CD4-positive, CD25-positive, alpha-beta regulatory T cell (primary cell): ENCODE measurements at places on chromosomes 13 and 19. TPM values are rescaled to one million over a fixed set of nuclear protein-coding genes. Genes with fewer than 3 reads are reported as not detected.

HSPB6 gene
- not detected for polyA plus RNA-seq

TBXA2R gene
- polyA plus RNA-seq = 0.19 TPM

PRKD2 gene
- polyA plus RNA-seq = 54.5 TPM

CGB1 gene
- not detected for polyA plus RNA-seq

DNA sequence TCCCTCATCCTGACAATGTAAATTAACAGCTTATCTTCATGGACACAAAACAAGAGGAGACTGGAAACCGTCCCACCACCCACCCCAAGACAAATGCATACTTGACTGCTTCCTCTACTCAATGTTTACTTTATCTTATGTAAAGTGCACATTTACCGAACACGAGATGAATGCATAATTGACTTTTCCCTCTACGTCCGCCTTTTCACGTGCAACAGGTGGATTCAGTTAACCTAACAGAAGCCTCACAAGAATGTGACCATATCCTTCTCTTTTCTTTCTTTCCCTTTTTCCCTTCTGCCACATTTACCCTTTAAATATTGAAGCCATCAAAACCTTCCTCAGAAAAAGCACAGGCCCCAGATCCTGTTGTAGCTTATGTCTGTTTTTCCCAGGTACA is 468.0 kb downstream of the UQCRFS1 start:
- no peak for DNase-seq

DNA sequence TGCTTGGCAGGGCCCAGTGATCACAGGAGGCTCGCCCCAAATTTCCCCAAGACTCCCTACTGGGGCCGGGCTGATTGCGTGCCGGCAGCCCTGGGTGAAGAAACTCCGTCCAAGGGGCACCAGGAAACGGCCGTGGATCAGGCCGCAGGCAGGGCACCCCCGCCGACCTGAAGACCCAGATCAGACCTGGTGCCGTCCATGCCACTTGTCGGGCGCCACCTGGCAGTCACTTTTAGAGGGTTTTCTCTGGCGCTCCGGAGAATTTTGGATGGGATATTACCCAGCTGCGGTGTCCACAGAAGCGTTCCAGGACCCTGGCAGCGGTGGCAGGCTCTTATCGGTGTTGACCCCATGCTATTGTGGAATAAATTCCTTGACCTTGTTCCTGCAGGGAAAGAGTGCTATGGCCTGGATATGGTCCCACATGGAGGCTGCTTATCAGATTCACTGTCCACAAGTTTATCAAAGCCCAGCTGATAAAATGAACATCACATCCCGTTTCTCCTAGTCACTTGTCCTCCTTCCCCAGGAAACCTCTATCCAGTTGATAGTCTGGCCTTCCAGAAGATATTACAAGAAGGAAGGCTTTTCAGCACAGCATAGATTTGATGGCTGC is 38.2 kb downstream of the IGFL2 start:
- no peak for DNase-seq

GRCh38 chr19:34178274-34178610 is 5.9 kb downstream of the LSM14A start:
- DNase-seq = peak; percentile 35

- DNase-seq = no peak
These were observed 144.5 kb downstream of the NUFIP1 start for GRCh38 chr13:44844786-44845185.

- DNase-seq = no peak
These were observed 3.5 kb downstream of the SLC7A9 start for GRCh38 chr19:32866061-32866460.

DNA sequence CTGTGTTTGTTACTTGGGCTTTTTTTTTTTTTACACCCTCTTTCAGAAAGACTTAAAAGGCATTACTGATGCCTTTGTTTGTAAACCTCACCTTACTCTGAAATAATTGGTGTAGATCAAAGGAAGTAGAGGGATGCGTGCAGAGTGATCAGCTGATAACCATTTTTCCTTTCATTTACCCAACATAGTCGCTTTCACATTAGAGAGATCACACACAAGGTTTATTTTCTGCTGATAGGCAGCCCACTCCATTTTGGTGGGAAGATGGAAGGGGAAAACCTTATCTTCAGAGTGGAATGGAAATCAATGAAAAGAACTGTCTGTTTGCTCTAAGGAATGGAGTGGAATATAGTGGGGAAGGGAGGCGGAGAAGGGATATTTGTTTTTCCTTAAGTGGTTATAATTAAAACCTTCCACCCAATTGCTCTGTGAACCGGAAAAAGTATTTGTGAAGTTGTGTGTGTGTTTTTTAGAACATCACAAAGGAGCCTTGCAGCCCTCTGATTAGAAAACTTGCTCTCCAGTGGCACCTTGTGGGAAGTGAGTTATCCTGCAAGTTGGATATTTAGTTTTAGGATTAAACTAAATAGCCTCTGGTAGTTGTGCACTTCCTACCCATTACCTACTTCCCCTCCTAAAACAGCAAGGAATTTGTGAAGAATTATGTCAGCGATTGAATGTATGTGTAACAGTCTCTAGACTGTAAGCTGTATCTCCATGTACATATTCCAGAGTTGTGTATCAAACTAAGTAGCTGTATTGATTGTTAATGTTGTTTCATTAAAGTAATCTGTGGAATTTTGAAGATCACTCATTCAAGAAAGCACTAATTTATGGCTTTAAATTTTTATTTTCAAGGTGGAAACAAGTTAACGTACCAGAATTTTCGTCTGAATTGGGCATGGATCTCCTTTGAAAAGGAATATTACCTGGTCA is 76.8 kb downstream of the FREM2 start:
- DNase-seq = peak; percentile 1

- DNase-seq = peak; percentile 12
These were observed at the start of gene PCDH17 for GRCh38 chr13:57631596-57632275. Gene PCDH17, plus strand, starts transcription at chr13:57631744. Its CDS starts 803 bp downstream, at chr13:57632547.

DNA sequence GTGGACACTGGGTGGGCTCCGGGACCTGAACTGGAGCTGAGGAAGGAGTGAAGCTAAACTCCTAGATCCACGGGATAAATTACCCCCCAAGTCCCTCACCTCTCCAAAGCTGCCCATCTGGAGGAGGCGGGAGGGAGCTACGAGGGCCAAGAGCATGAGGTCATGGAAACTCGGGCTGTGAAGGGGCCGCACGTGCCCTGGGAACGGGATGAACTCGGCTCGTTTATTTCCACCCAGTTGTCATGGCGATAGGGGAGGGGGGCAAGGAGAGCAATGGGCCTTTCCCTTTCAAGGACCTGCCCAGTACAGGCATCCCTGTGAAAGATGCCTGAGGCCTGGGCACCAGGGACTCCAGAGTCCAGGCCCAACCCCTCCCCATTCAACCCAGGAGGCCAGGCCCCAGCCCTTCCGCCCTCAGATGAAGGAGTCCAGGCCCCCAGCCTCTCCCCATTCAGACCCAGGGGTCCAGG is 3.8 kb downstream of the PPP1R12C start:
- DNase-seq = no peak

DNA sequence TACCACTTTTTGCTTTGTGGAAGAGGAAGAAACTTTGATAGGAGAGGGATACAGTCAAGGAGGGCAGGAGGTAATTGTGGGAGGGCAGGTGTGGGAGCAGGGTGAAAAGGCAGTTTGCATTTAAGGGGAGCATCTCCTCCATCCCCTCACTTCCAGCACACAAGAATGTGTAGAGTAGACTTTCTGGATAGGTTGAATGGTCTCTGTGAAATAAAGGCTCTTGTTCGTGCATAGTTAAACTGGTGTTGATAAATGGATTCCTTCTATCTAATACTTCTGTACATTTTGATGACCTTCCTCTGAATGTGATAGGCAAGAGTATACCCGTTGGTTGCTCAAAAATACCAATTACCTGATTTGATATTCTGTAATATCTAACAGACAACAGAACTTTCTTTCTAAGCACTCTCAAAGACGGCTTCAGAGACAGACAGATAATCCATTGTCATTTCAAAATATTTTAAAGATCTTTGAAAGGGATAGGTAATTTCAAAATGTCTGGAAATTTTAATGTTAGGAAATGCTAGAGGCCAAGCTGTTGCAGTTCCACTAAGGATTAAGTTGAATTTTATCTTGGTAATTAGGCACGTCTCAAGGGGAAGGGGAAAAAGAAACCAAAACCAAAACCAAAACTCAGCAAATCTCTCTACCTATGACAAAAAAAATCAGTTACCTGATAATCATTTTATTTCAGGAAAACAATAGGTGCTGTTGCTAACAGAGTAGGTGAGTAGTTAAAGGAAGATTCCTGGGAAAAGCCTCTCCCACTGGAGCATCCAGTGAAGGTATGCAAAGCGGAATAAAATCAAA is 302.6 kb downstream of the COG6 start:
- DNase-seq = peak; percentile 72

DNA sequence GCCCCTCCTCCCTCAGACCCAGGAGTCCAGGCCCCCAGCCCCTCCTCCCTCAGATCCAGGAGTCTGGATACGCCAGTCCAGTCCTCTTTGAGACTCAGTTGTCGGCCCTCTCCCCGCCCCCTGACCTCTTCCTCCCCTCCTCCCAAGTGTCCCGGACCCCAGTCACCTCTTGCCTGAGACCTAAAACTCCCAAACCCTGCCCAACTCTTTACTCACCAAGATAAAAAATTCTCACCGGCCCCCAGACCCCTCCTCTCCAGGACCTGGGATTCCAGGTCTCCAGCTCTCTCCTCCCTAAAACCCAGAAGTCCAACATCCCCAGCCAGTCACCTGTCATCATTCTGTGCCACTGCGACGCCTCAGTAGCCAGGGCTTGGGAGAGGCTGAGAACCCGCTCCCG is 1.4 kb upstream of the HSD17B14 start:
- no peak for DNase-seq

GRCh38 chr13:101941095-101941783 is 460.6 kb downstream of the FGF14 start:
- DNase-seq = no peak

DNA sequence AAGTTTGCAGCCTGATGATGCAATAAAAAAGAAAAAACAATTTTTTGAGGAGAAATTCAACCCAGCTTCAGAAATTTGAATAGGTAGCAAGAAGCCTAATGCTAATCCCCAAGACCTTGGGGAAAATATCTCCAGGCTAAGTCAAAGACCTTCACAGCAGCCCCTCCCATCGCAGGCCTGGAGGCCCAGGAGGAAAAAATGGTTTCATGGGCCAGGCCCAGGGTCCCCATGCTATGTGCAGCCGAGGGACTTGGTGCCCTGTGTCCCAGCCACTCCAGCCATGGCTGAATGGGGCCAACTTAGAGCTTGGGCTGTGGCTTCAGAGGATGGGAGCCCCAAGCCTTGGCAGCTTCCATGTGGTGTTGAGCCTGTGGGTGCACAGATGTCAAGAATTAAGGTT is 210.3 kb downstream of the SUCLA2 start:
- DNase-seq = no peak
